ENCODE measurements at places on chromosomes 13 and 19.

- DNase-seq, result no peak
Measured at GRCh38 chr13:46297361-46297811, 85.7 kb downstream of the LRRC63 start.

GRCh38 chr19:50870417-50871089 is 2.7 kb upstream of the KLK2 start:
- no peak for DNase-seq

DNA sequence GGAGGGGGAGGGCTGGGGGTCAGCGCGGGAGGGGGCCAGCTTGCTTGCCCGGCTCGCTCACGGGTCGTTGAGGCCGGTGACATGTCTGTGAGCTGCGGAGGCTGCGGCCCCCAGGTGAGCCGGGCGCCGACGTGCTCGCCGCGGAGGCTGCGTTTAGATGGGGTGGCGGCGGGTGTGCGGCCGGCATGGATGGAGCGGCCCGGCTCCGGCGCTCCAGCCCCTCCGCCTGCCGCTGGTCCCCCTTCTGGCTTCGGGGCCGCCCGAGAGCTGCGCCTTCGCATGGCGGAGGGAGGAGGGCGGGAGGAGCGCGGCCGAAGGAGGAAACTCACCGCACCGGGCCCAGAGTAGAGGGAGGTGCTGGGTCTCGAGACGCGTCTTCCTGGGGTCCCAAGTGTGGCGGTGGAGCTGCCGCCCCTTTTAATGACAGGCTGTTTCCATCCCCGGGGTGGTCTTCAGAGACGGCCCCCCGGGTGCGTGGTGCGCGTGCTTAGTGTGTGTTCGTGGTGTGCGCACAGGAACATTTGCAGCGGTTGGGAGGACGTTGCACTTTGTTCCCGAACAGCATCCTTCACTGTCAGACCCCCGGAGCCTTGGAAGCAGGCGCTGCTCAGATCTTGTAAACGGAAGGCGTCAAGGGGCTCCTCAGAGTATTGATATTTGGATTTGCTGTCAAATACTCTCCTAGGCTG is at the start of gene AKAP11:
Gene AKAP11, plus strand, starts transcription at position 38 of the 689 bp plus-strand sequence. CDS start 14,197 bp downstream, outside the sequence.
- peak; percentile 23 for DNase-seq

GRCh38 chr13:106756446-106756845 is 188.5 kb upstream of the ARGLU1 start:
- DNase-seq, result no peak

Measured in mucosa of gallbladder (tissue), 1 donor.